Hematopoietic multipotent progenitor cell treated with erythropoietin and hydrocortisone succinate and interleukin-3 and kit ligand, for 4 days (in vitro differentiated cells): ENCODE measurements at places on chromosomes 16 and 17.

GRCh38 chr17:1374431-1375177 is 25.4 kb downstream of the YWHAE start:
- no peak for DNase-seq

- peak; percentile 55 for DNase-seq
Measured at GRCh38 chr16:30087181-30087898, 4.4 kb downstream of the TBX6 start.

GRCh38 chr17:30950189-30950588 is 20.6 kb upstream of the RNF135 start:
- no peak for DNase-seq

DNA sequence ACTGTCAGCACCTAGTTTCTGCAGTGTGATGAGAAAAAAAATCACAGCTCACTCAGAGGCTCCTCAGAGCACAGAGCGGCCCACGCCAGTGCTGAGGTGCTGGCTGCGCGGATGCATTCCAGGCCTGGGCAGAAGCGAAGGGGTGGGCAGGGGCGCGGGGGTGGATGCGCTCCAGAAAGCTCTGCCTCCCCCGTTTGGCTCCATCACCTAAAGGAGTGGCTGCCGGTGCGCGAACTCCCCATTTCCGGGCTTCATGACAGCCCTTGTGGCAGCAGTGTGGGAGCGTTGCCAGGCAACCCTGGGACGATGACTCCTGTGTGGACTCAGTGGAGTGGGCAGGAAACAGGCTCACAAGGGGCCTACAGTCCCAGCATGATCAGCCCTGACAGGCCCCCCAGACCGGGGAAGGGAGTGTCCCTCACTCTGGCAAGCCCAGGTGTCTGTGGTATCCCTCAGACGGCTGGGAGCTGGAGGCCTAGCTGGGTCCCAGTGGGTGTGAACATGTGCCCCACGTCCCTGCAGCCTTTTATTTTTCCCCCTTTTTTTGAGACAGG is 32.8 kb upstream of the NUDT16L1 start:
- peak; percentile 50 for DNase-seq

GRCh38 chr16:66473654-66474519 is 46.8 kb downstream of the BEAN1 start:
- no peak for DNase-seq

GRCh38 chr17:50170662-50171370 is 5.0 kb downstream of the SGCA start:
- DNase-seq, result no peak

- peak; percentile 94 for DNase-seq
Measured at GRCh38 chr17:78258323-78259191, 27.1 kb downstream of the TMEM235 start.

DNA sequence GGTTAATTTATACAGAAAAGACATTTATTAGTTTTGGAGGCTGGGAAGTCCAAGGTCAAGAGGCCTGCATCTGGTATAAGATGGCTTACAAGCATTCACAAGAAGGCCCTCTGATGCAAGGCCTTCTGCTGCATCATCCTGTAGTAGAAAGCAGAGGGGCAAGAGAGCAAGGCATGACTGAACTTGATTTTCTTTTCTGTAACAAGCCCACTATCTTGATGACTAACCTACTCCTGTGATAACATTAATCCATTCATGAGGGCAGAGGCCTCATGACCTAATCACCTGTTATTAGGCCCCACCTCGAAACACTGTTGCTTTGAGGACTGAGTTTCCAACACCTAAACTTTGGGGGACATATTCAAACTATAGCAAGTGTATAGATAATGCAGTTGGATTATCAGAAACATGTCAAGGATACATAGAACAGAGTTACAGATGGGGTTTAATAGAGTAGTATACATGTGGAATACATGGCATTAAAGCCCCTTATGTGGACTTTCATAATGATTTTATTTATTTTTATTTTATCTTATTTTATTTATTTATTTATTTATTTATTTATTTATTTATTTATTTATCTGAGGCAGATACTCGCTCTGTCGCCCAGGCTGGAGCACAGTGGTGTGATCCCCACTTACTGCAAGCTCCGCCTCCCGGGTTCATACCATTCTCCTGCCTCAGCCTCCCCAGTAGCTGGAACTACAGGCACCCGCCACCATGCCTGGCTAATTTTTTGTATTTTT is 88.2 kb downstream of the CHD9 start:
- DNase-seq, result no peak

- no peak for DNase-seq
Measured at GRCh38 chr17:47744168-47745036, 11.4 kb downstream of the TBX21 start.

DNA sequence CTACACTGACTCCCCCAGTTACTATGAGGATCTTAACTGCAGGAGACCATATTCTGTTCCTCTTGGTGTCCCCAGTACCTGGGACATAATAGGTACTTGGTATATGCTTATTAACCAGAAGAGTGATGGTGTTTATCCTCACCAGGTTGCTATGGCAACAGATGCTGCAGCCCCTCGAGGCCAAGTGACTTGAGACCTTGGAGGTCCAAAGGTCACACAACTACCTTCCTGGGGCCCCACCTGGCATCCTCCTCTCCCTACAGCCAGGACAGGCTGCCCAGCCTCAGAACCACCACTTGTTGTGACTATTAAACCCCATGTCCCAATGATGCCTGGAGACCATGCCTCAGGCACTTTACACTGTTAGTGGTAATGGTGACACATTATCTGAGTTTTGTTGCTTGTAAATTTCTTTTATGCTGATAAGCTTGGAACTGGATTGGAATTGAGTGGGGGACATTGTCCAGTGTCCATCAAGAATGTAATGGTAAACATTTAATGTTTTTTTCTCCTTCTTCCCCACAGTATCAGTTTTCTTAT is 189.4 kb downstream of the CCDC182 start:
- DNase-seq, result no peak

- DNase-seq, result peak; percentile 78
Measured at GRCh38 chr17:13337864-13338371, 263.8 kb downstream of the HS3ST3A1 start.

DNA sequence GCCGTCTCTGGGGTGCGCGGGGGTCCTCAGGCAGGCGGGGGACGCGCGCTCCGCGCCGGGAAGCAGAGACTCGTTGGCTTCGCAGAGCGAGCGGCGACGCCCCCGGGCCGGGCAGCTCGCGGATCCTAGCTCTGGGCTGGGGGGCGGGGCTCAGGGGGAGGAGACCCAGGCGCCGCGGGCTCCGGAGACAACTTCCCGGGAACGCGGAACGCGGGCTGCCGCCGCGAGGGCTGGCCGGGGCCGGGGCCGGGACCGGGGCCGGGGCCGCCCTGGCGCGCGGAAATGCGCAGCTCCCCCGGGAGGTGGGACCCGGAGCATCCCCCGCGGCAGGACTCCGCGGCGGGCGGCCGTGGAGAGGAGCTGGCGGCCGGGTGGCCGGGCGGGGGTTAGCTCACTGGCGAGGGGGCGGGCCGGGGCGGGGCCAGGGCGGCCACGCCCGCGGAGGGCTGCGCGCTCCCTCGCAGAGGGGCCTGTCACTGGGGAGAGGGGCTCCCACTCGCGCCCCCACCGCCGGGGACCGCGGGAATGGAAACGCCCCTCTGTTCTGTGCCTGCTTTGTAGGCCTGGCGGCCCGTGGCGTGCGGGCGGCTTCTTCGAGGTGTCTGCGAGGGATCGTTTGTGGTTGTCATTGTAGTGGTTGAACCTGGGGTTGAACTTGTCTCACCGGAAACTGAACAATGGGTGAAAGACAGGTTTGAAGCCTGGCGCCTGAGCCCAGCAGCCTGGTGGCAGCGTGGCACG is at the start of gene GAS7:
Gene GAS7, minus strand, starts transcription at position 98 of the 741 bp plus-strand sequence.
- peak; percentile 52 for DNase-seq

DNA sequence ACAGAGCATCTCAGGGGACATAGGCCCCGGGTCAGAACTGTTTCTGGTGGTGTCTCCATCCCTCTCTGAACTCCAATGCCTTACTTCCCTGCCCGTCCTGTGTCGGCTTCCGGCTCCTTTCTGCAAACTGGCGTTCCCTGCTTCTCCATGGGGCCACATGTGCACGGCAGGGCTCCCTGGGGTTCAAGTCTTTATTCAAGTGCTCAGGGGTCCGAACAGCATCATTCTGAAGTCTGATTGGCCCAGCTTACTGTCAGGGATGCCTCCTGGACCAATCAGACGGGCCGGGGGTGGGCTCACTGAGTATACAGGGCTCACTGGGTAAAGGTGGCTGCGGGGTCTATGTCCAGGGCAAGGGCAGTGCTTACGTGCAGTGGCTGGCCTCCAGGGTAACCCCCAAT is 17.1 kb downstream of the C16orf82 start:
- DNase-seq, result no peak

DNA sequence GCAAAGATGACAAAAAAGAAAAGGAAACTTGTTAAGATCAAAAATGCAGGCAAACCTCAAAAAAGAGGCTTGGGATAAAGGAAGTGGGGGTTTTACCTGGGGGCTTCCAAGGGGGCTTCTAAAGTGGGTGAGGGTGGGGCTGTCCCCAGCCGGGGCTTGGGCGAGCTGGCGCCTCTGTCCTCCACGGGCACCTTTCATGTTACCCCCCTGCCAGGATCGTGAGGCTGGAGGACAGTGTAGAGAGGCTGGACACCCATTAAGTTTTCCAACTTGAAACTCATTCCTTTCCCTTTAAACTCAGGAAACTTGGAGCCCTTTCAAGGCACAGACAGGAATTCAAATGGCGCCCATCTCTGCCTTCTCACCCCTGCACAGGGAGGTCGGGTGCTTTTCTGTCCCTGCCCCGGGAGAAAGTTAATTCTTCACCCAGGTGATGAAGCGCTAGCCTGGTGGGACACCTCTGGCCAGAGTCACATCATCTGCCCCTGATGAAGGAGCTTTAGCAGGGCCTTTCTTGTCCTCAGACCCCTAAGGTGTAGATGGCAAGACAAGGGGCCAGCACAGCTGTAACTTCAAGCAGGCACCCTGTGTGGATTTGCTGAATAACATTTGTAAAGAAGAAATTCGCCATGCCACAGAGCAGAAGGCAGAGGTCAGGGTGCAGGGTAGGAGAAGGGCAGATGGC is 87.3 kb downstream of the C16orf78 start:
- no peak for DNase-seq

GRCh38 chr17:11644265-11645212 is 46.3 kb downstream of the DNAH9 start:
- peak; percentile 89 for DNase-seq

- DNase-seq, result no peak
Measured at GRCh38 chr16:77993111-77993985, 29.0 kb upstream of the CLEC3A start.

DNA sequence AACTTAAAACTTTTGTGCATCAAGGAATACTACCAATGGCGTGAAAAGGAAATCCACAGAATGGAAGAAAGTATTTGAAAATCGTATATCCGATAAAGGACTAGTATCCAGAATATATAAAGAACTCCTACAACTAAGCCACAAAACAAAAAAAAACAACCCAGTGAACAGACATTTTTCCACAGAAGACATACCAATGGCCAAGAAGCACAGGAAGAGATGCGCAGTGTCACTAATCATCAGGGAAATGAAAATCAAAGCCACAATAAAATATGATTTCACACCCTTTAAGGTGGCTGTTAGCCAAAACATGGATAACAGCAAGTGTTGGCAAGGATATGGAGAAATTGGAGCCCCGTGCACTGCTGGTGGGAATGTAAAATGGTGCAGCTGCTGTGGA is 203.3 kb downstream of the SEC14L1 start:
- DNase-seq, result no peak

- DNase-seq, result peak; percentile 46
Measured at GRCh38 chr16:89572485-89573205, 2.9 kb upstream of the CPNE7 start.

DNA sequence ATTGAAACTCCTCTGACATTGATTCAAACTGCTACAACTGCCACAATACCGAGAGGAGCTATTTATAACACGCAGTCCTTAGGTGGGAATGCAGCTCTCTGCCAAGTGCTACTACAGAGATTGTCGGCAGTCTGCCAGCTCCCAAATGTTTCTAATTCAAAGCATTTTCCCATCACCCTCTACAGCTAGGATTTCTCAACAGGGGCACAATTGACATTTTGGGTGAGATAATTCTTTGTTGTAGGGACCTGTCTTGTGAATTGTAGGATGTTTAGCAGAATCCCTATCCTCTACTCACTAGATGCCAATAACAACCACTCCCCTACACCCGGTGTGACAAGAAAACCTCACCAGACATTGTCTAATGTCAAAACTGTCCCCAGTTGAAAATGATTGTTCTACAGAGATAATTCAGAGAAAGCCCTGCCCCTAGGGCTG is 7.8 kb upstream of the N4BP1 start:
- peak; percentile 29 for DNase-seq

DNA sequence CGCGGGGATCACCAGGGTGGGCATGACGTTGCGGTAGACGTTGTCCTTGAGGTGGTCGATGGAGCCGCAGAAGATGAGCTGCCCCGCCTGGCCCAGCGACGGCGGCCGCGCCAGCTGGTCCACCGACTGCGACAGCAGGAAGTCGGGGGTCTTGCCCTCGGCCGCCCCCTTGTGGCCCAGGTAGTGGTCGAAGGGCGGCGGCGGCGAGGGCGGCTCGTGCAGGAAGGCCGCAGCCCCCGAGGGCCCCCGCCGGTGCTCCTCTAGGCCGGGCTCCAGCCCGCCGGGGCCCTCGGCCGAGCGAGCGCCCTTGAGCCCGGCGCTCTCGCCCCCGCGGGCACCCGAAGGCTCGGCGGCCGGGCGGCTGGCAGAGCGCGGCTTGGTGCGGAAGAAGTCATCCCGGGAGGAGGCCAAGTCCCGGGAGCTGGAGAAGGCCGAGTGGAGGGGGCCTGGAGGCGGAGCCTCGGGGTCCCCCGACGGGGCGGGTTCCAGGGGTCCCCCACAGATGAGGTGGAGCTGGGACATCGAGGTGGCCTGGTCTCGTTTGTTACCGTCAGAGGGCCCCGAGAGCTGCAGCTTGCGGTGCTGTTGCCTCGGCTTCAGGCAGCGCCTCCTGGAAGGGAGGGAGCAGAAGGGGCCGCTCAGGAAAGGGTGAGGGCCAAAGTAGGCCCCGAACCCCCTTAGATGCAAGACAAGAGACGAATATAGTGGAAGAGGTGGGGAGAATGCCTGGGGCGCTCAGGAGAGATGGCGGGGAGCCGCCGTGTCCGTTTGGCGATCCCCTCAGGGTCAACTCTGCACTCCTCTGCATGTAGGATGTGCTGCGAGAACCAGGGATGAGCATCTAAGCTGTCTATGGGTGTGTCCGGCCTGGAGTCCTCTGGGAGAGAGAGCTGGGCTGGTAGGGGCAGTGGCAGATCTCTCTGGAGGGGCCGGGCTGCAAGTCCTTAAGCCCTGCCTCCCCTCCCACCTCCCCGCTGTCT is 8.8 kb downstream of the FAM171A2 start:
- DNase-seq, result peak; percentile 71

GRCh38 chr16:166375-167121 is 770 bp downstream of the HBM start:
- DNase-seq, result no peak
